Activated naive CD8-positive, alpha-beta T cell treated with anti-CD3 and anti-CD28 coated beads, Interleukin-2, amount 50 U/mL, for 16 hours (primary cell): ENCODE measurements at places on chromosomes 7 and 10.

DNA sequence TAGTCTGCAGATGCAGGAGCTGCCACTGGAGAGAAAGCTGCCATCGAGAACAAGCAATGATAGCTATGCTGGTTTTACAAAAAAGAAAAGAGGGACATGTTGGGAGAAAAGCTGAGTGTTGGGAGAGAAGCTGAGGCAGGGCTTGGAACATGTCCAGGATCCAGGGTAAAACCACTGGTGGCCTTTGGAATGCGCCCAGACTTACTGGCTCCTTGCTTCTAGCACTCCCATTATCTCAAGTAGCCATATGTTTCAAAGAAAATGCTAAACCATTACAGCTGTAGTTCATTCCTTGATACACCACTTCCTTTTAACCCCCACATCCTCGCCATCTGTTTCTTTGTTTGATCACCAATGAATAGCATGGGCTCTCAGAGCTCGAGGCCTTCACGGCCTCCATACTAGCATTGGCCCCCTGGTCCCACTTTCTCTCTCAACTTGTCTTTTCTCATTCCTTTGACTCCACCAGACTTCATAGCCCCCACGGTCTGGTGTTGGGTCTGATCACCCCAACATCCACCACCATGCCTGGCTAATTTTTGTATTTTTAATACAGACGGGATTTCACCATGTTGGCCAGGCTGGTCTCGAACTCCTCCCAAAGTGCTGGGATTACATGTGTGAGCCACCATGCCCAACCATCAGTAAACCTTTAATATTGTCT, 23.8 kb upstream of the PLAC9 start:
- no peak for DNase-seq

DNA sequence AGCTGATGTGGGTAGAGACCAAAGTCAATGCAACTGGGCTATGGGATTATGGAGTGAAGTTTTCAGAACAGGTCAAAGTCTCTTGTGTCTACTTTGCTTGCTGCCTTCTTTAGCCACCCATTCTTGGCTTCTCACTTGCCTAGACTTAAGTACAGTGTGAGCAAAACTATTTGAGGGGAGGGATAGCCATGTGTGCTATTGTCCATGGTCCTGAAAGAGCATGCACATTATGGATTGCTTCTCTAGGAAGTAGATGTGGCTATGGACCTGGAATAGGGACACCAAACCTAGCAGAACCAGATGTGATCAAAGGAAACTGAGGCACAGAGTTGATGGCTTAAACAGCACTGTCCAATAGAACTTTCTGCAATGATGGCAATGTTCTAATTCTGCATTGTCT, 81.9 kb upstream of the ZNF800 start:
- no peak for DNase-seq

DNA sequence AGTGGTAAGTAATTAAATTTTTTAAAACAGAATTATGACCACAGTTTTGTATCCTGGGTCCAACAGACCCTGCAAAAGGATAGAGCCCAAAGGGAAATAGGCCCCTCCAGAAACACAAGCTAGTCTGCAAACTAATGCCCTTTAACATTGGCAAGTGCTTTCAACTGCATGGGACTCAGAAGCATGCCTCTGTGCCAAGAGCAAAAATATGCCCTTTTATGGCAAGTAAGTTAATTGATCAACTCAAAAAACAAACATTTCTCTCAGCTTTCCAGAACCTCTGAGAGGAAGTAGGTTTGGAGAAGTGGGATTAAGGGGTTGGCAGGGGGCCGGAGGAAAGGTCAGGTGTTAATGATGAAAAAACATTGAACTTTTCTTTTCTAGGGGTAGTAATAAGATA, 186.6 kb upstream of the PRSS1 start:
- no peak for DNase-seq

- DNase-seq, result no peak
Observed at GRCh38 chr7:711093-711921, 15.2 kb upstream of the DNAAF5 start.

DNA sequence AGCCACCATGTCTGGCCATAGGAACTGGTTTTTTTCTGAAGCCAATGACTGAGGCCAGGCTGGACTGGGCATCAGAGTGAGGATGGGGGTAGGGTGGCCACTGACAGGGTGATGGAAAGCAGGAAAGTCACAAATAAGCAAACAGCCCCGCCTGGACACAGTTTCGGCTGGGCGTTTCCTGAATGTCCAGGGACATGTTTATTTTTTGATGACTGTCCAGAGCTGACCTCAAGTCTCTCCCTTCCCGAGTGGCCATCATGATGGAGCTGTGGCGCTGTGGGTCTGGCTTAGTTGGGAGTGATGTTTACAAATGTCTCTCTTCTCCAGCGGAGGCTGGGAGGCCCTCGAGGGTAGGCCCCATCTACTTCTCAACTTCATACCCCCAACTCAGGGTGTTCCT, 37.1 kb upstream of the COMTD1 start:
- DNase-seq, result no peak

- DNase-seq, result no peak
Observed at GRCh38 chr10:109988212-109988596, 19.6 kb upstream of the ADD3 start.

GRCh38 chr10:54985732-54986131, 184.7 kb upstream of the PCDH15 start:
- DNase-seq, result no peak

DNA sequence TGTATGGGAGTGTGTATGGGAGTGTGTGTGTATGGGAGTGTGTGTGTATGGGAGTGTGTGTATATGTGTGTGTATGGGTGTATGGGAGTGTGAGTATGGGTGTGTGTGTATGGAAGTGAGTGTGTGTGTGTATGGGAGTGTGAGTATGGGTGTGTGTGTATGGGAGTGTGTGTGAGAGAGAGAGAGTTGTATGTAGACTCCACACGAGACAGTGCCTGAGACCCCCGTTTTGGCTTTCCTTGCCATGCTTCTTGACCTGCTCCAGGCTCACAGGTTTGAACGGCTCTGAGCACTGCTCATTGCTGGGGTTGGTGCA, 49.7 kb downstream of the COL17A1 start:
- no peak for DNase-seq

DNA sequence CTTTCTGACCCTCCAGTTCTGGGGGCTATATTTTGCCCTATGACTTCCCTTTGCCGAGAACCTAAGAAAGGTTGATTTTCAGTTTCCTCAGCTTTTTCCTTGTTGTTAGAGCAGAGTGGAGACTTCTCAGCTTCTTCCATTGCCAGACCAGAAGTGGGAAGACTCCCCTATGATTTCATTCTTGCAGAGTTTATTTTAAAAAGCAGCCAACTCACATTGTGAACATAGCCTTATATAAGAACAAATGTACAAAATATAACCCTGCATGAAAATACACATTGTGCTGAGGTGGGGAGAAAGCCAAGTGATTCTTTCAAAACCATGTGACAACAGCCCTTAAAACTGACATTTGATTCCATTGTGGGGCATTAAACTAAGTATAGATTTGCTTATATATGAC, 33.8 kb upstream of the FZD8 start:
- no peak for DNase-seq

DNA sequence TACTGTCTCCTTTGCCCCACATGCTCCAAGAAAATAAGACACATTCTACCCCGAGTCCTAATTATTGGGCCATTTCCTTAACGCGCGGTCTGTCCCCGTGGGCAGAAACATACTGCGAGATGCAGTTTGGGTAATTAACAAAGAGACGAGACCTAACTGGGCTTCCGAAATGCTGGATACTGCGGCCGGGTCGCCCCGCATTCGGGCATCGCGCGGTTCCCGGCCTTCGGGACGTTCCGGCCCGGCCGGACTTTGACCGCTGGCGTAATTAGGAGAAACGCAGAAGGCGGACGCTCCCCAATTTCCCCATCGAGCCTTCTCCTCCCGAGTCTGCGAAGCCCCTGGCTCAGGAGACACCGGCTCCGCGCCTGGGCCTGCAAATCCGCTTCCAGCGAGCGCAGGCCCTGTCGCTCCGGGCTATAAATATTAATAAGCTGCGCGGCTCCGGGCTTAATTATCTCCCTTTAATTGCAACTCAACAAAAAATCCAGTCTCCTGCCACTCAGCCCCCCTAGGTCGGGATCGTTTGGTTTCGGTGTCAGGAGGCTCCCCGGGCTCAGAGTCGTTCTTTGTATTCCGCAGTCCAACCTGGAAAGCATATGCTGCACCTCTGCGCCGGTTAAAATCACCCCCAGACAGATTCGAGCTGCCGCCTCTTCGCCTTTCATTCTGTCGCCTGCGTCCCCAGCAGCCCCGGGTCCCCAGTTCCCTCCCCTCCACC, 131.5 kb downstream of the SPAG6 start:
- no peak for DNase-seq

DNA sequence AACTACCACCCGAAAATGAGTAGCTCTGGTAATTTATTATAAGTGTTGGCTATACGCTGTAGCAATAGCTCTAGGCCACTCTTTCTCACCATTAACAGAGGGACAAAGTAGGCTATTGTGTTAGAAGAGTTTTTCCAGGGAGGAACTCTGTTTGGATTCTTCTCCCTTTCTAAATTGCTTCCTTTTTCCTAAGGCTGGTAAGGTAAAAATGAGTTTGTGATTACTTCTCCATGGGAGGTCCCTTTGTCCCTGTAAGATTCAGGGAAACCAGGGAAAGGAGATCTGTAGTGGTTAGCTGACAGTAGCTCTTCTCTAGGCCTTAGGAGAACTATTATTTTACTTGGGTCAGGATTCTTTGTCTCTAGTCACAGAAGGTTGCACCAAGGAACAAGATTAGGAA, 23.2 kb upstream of the SEMA3E start:
- no peak for DNase-seq

- DNase-seq, result no peak
Observed at GRCh38 chr10:5921746-5922145, 31.7 kb downstream of the FBH1 start.

DNA sequence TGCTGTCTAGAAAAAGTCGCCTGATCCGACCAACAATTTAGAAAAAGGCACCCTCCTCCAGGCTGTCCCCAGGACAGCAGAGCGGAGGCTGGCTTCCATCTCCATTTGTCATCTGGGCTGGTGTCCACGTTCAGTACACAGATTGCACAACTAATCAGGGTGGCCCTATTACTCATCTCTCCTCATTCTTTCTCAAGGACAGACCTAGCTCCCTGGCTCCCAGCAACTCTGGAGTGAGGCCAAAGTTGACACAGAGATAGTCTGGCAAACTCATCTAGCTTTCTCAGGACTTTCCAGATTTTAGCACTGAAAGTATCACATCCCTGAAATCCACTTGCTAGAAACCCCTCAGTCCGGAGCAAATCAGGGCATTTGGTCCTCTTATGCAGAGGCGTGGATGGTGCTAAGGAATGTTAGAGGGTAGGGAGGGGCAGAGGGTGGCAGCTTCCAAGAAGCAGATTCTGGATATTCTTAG, 75.1 kb downstream of the DNAH11 start:
- no peak for DNase-seq

DNA sequence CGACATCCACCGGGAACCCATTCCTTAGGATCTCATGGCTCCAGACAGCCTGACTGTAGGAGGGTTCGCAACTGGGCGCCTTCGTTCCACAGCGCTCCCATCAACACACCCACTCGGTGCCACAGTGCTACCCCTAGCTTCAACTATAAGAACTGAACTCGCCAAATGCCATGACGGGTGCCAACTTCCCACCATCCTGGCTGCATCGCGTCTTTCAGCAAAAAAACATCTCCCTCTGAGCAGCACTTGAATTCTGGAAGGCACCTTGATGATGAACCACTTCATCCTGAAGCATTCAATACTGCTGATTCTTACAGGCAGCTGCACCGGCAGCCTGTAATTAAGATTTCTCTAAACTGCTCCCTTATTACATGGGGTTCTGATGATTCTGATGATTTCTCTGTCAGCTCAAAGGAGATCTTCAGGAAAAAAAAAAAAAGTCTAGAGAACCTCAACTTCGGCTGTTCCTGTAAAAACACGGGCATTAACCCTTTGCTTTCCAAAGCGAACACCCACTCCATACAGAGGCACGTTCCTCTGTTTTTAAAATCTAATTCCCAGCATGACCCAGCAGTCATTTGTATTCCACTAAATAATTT, 1.3 kb downstream of the CYTH3 start:
- DNase-seq, result no peak

DNA sequence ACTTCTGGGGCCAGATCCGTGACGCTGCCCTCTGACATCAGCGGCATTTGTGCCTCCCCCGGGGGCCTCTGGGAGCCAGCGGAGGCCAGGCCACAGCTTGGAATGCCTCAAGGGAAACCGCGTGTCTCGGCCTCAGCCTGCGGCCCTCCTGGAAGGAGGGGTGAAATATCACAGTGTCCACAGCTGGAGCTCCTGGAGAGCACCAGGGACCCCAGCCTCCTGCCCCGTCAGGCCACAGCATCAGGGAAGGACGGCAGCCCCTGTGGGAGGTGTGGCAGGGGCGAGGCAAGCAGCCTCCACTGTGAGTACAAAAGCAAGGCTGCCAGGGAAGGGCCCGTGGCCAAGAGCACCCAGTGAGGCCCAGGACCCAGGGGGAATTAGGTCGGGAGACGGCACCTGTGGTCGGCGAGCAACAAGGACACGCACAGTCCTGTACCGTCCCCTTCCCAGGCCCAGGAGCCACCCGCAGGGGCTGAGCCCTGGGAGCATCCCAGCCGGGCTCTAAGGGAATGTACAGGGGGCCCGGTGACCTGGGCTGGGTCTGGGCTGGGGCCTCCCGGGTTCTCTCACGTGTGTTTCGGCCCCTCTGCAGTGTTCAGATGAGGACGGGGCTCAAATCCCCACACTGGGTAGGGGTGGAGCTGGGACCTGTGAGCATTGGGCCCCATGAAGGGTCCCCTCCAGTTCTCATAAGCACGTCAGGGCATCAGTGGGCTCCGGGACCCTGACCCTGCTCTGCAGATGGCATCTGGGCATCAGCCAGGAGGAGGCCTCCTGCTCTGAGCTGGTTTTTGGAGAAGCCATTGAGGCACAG, 18.7 kb upstream of the KNDC1 start:
- DNase-seq, result no peak

GRCh38 chr10:26314265-26315013, 97.9 kb downstream of the GAD2 start:
- no peak for DNase-seq
